ENCODE measurements at places on chromosomes 6 and 20.

- no peak for DNase-seq
Measured at GRCh38 chr20:32485770-32486478, 99.2 kb downstream of the NOL4L start.

GRCh38 chr6:151682251-151682650, 125.2 kb upstream of the ESR1 start:
- DNase-seq: no peak

- DNase-seq: no peak
Measured at GRCh38 chr20:58553166-58553696, 38.0 kb upstream of the APCDD1L start.

DNA sequence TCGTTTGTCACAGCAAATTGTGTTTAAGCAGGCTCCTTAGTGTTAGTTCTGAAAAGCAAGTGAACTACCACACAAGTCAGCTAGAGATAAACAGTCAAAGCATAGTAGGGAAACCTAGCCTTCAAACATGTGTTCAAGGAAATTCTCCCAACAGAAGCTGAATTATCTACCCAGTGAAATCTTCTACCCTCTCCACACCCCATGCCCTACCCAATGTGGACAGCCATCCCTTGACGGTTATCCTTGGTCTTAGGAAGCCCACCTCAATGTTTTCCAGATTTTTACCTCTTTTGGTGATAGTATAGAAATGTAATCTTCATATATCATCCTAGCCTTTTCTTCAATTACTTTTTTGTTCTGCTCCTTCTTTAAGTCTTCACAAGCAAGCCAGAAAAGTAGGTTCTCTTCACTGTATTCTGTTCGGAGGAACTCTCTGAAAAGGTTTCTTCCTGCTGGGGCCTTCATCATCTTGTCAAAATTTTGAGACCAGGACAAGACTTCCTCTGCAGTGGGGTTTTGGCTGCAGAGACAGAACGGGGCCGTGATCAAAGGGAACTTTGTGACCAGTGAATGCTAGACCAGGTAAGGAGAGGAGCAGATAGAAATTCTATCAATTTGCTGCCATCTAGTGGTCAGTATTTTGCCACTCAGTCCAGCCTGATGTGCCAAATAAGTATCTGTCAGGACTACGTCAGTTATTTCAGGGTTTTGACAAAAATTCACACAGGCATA, 21.6 kb upstream of the MTRF1L start:
- peak; percentile 72 for DNase-seq

DNA sequence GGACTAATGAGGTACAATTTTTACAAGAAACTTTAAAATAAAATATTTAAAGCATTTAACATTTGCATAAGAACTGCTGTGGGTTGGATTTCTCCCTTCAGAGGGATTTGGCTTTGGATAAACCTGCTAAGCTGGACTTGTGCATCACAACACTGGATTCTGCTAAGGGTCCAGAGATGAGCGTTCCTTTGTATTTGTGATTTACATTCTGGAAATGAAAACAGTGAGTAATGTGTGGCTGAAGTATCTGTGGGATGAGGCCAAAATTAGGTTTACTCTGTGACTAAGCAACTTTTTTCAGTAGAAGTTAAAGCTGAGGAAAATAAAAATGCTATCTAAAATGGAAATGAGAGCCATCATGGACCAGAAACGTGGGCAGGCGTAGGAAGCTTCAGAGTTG, 494.3 kb downstream of the EPM2A start:
- peak; percentile 77 for DNase-seq

DNA sequence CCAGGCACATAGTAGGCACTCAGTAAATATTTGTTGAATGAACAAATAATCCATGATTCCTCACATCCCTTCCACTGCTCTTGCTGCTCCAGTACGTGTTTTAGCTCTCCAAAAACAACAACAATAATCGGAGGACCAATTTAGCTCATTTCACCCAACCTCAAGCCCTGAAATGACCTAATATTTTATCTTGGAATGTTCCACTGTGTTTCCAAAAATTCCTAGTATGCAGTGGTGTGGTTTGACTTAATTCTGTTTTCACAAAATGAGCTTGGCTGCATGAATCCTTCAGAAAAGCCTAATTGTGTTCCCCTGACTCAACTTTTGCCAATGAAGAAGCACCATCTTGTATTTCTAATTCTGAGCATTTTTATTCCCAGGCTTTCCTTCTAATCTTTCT, 168.0 kb upstream of the PHACTR1 start:
- peak; percentile 96 for DNase-seq

DNA sequence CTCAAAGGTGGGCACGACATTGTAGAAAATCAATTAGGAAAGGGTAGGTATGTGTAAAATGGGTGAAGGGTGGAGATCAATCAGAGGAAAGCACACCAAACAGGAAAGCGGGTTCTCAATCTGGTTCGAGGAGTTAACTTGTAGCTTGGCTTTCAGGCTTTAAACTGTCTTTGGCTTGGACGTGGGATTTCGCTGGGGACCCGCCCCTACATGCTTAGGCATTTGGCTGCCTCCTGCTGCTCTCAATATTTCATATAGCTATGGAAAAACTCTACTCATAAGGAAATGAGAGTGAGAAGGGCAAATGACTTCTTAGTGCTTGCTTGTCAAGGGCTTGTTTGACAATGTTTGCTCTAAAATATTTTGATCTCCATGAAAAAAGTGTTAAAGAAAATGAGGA, 38.1 kb upstream of the PDE7B start:
- peak; percentile 25 for DNase-seq

DNA sequence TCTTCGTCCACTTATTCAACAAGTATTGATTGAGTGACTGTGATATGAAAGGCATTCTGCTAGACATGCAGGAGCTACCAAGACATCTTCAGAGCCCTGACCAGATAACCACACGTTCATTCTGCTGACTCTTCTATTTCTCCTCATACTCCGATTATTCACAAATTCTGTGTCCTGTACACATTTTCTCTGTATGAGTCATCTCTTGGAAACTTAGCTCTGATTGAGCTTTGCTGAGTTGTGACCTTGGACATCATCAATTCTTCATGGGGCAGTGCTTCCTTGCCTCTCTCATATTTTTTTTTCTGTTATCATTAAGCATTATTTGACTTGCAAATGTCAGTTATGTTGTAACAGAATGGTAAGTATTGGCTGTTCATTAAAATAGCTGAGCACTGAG, 351.6 kb upstream of the CNR1 start:
- no peak for DNase-seq

DNA sequence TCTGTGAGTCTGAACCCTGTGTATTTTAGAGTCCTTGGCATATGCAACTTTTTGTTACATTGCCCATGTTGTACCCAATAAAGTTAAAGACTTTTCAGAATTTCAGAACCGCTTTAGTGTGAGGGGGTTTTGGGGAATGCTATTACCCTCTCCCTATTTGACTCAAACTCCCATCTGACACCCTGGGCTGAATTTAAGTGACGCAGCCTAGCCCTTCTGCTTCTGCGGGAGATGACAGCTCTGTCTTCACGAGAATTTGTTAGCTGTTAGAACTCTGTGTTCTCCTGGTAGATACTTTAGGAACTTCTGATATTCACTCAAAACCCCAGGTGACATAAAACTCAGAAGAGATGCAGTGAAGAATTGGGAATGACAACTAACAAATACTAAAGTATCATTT, 500.6 kb upstream of the ID4 start:
- DNase-seq: no peak

DNA sequence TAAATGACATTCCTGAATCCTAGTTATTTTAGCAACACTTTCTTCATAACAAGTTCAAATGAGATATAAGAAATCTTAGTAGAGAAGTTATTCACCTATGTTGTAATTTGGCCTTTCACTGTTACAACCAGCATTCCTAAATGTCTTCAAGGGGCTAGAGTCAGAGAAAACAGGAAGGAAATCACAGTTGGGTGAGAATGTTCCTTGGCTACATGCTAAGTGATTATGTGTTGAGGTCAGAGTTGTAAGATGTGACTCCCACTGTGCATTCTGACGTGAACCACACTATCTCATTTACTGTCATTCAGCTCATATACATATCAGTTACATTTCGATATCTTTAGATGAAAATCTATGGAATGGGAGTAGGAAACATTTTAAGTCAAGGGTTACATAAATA, 51.0 kb upstream of the MLIP start:
- DNase-seq: peak; percentile 46

- peak; percentile 27 for DNase-seq
Measured at GRCh38 chr20:58875541-58876134, 23.1 kb downstream of the GNAS start.

DNA sequence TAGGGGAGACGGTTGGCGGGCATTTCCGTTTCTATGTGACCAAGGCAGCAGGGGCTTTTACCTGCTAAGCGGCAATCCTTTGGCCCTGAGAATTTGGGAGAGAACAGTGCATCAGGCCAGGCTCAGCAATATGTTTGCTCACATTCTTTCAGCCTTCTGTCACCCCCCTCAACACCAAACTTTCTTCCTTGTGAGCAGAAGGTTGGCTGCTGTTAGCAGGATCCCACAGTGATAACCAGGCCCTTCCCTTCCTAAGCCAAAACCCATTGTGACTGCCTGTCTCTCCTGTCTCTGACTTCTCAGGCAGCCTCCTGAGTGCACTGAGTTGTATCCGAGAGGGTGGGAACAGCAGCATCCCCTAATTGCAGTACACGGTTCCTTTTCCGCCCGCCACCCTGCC, 43.7 kb downstream of the STK35 start:
- peak; percentile 40 for DNase-seq

- DNase-seq: no peak
Measured at GRCh38 chr6:18471232-18471964, 84.2 kb downstream of the RNF144B start.

GRCh38 chr6:161449521-161449920, 175.7 kb upstream of the AGPAT4 start:
- DNase-seq: no peak

DNA sequence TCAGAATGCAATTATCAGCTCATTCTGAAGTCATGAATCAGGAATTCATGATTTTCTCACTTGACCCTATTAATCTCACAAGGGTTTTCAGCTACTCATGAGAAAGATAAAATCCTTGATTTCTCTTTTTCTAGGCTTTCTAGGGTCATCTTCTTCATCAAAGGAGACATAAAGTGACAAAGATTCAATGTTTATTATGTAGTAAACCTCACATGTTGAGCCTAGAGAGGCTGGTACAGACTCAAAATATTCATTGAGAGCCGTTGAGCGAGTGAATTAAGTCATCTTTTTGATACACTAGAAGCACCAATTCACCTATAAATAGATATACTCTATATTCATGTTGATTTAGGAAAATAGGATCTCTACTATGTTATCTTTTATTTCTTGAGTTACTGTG, 104.8 kb upstream of the TRAF3IP2 start:
- DNase-seq: no peak

DNA sequence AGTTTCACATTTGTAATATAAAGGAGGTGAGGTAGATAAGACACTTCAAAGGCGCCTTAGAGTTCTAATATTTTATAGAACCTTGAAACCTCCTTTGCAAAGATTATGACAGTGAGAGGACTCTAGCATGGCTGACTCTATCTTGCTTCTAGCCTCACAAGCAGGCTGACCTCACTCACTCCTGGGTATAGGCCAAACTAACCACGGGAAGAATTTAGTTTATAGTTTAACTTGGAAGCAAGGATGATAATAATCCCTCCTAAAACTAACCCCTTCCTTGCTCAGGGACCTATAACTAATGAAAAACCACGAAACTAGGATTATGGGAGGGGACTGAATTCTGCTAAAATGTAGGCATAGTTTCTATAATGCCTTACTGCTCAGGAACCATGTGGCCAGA, 84.3 kb downstream of the FILIP1 start:
- DNase-seq: peak; percentile 55

DNA sequence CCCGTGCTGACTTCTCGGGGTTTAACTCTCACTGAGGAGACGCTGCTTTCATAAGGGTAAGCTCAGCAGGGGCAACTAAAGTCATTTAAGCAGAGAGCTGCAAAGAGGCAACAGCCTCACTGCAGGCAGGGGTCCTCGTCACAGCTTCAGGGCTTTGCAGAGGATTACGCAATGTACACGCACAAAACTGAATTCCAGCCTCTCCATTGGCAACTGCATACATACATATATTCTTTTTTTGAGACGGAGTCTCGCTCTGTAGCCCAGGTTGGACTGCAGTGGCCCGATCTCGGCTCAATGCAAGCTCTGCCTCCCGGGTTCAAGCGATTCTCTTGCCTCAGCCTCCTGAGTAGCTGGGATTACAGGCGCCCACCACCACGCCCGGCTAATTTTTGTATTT, 2.4 kb downstream of the GMEB2 start:
- peak; percentile 44 for DNase-seq

GRCh38 chr6:81786150-81786549, 33.7 kb upstream of the TENT5A start:
- no peak for DNase-seq

DNA sequence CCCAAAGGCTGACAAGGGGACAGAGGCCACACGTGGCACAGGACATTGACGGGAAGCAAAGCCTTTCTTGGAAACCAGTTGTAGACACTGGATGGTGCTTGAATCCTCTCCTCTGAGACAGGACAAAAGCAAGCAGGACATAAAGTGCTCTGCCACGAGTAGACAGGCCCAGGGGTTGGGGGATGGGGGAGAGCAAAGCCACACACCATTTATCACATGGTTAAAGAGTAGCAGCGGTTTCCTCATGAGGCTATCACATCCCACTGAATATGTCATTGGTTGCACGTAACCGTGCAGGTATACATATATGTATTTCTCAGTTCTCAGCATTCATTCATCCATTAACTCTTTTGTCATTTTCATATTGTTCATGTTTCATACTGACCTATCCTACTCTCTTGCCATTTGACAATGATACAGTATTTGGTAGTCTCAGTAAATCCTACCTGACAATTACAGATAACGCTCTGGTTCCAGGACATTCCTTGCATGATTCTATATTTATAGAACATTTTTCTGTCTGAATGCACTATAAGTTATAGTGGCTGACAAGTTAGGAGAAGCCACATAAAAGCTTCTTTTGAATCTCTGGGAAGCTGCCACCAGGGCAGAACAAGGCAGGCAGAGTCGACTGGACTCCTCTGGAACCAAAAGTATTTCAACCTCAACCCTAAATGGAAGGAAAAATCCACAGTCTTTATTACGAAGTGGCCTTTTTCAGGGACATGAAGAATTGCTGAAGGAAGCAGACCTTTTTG, 23.5 kb downstream of the METTL24 start:
- DNase-seq: no peak

DNA sequence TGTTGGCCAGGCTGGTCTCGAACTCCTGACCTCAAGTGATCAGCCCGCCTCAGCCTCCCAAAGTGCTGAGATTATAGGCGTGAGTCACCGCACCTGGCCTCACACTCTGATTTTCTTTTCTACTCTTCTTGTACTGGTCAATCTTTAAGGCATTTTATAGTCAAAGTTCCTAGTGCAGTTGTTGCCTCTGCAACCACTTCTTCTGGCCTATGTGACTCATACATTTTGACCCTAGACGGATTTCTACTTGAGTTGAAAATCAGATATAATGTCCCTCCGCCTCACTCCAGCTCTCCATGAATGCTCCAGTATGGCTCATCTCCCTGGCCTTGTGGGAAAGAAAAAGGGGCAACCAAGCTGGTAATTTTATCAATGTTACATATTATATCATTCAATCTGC, 42.4 kb downstream of the TNFRSF21 start:
- no peak for DNase-seq

DNA sequence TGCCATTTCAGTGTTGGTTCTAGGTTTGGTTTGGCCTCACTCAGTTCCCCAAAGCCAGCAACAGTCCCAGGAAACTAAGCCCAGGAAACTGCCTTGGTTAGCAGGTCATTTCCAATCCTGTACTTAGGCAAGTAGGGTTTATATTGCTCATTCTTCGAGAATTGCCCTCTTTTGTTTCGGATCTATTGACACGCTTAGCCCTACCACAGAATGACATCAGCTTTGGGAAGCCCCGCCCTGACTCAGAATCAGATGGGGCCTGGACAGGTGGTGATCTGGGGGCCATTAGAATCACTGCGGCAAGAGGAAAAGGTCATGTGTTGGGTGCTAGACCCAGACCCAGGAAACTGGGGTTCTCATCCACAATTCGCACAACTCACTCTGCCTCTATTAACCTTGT, 578.2 kb downstream of the QKI start:
- DNase-seq: no peak

Data from fibroblast of the aortic adventitia (primary cell).